ENCODE measurements at places on chromosomes 16 and 17.

GRCh38 chr16:17389384-17389783, 81.4 kb downstream of the XYLT1 start:
- H3K36me3 ChIP-seq, result peaks cover 2% of the 10 kb centered on the region
- no peak overlapping the region for H3K27ac ChIP-seq
- H3K4me1 ChIP-seq, result peaks cover 28% of the 10 kb centered on the region
- no peak for DNase-seq
- H3K27me3 ChIP-seq, result no peaks in the 10 kb centered on the region
- no peak overlapping the region for H3K4me3 ChIP-seq

- DNase-seq, result no peak
- peaks cover 47% of the 10 kb centered on the region for H3K27me3 ChIP-seq
- peaks cover 10% of the 10 kb centered on the region for H3K4me1 ChIP-seq
- no peaks in the 10 kb centered on the region for H3K36me3 ChIP-seq
- no peak overlapping the region for H3K27ac ChIP-seq
Measured at GRCh38 chr17:4642286-4642685, 808 bp upstream of the ALOX15 start.

DNA sequence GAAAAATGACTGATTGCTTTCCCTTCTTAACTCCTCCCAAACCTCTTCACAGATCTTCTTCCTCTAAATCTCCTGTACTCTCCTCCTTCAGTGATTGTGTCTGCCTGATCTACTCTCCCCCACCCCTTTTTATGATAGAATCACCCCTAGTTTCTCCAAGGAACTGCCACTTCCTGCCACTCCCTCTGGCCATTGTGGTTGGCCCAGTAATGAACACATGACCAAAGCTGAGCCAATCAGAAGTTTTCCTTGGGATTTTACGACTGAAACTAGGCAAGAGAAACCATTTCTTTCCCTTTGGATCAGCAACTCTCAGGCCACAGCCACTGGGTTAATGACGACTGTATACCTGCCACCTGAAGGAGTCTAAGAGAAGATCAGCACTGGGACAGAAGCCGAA, 15.9 kb downstream of the IRX3 start:
- no peaks in the 10 kb centered on the region for H3K4me1 ChIP-seq
- H3K27me3 ChIP-seq, result no peaks in the 10 kb centered on the region
- H3K36me3 ChIP-seq, result no peaks in the 10 kb centered on the region
- no peak overlapping the region for H3K27ac ChIP-seq
- H3K4me3 ChIP-seq, result no peak overlapping the region

DNA sequence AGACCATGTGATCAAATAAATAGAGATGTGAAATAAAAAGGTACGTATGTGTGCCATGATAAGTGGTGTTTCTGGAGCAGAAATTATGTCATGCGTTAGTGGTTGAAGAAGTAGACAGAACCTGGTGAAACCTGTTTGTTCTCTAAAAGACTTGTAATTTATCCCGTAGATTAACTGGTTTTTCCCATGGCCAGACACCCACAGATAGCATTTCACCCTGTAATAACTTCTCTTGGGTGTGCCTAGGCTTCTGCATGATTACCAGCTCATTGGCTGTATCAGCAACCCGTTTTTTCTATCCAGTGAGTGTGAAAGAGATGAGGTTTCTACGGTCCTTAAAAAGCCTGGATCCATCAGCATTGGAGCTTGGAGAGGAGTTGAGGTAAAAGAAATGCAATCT, 471.3 kb downstream of the NPIPA7 start:
- peaks cover 4% of the 10 kb centered on the region for H3K27me3 ChIP-seq
- DNase-seq, result no peak
- H3K4me3 ChIP-seq, result no peak overlapping the region

DNA sequence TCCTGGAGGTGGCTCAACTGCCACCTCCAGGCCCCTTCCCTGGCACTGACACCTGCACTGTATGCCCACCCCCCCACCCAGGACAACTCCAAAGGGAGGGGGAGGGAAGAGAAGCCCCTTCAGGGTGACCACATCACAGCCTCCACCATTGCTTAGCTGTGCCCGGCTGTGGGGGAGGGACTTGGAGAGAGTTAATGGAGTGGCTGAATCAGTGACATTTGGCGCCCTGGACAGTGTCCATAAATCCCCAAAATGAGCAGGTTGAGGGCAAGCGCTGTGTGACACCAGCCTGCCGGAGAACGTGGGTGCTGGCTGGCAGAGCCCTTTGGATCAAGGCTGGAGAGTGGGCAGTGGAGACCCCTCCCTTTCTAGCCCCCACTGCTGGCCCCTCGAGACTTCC, 883 bp downstream of the USH1G start:
- no peak for DNase-seq
- no peak overlapping the region for H3K27ac ChIP-seq
- peaks cover 57% of the 10 kb centered on the region for H3K27me3 ChIP-seq

DNA sequence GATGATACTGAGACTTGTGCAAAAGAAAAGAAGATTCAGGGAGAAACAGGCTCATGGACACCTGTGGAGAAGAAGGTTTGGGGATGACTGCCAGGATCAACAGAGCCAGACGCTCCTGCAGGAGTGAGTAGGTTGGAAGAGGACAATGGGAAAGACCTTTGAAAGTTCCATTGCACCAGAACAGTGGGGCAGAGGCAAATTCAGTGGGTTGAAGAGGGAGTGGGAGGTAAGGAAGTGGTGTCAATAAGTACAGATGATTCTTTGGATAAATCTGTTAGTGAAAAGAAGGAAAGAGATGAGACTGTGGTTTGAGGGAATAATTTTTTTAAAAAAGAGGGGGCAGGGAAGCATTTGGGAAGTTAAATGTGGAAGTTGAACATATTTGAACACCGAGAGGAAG, 212.8 kb downstream of the SOX9 start:
- H3K27me3 ChIP-seq, result peaks cover 1% of the 10 kb centered on the region
- no peak for DNase-seq
- H3K27ac ChIP-seq, result no peak overlapping the region
- H3K4me1 ChIP-seq, result no peaks in the 10 kb centered on the region
- no peaks in the 10 kb centered on the region for H3K36me3 ChIP-seq

DNA sequence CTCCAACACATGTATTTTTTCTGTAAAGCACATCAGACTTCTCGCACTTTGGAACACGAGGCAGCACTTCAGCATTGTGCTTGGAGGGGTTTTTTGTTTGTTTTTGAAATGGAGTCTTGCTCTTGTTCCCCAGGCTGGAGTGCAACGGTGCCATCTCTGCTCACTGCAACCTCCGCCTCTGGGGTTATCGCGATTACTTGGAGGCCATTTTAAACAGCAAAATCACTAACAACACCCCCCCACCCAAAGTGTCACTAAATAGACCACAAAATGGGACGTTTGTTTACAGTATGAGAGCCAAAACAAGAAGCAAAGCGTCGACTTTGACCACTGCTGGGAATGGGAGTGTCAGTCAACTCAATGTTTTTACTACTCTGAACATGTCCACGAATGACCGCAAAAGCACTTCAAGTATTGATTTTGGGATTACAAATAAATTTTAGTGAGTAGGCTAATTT, 9.0 kb upstream of the C16orf87 start:
- no peaks in the 10 kb centered on the region for H3K36me3 ChIP-seq
- H3K4me3 ChIP-seq, result no peak overlapping the region
- no peak for DNase-seq
- no peaks in the 10 kb centered on the region for H3K27me3 ChIP-seq
- H3K27ac ChIP-seq, result no peak overlapping the region

DNA sequence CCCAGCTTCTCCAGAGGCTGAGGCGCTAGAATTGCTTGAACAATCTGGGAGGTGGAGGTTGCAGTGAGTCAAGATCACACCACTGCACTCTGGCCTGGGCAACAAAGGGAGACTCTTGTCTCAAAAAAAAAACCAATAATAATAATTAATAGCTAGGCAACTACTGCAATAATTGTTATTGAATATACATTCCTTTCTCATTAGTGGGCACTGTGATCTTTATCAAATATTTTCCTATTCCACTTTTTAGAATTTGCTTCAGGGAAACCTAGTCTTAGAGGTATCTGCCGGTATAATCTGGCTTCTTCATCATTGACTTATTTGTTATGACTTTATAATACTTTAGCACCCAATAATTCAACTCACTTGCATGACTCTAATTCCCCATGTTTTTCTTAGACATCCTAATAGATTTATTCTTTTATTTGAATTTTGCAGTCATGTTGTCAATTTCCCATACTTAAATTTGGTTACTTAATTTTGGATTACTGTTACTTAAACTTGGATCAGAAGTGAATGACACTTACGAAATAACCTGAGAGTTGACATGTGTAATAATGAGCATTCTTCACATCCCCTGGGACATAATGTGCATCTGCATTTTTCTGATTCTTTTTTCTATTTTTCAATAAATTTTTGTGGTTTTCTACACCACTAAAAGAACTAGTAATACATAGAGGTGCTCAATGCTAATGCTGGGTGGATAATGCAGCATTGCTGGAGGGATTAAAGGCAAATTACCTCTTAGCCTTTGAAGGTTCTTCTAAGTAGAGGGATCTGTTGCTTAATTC, 25.0 kb upstream of the KCNJ16 start:
- DNase-seq, result no peak
- no peak overlapping the region for H3K27ac ChIP-seq
- no peaks in the 10 kb centered on the region for H3K4me1 ChIP-seq
- H3K4me3 ChIP-seq, result no peak overlapping the region

- H3K27ac ChIP-seq, result no peak overlapping the region
- H3K27me3 ChIP-seq, result no peaks in the 10 kb centered on the region
- H3K4me1 ChIP-seq, result no peaks in the 10 kb centered on the region
Measured at GRCh38 chr16:14958970-14959369, 15.9 kb upstream of the PDXDC1 start.

DNA sequence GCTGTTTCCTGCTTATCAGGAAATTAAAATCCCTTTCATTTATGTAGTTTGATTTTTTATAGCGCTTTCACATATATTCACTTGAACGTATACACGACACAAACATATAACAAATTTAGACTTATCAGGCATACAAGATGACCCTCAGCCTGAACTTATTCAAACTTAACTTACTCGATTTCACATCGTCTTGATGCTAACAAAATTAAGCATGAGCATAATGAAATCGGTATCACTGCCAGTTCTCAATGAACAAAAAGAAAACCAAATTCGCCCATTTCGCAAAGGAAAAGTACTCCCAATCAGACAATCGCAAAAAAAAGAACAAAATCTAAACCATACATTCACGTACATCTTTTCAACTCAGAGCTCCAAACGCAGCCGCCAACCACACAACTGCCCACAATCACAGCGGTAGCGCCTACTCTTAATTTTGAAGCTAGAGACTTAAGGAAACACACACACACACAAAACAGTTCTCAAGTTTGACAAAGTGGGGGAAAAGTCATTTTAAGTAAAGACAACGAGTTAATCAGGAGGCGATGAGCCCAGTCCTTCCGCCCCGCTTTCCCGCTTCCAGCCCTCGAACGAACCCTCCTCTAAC, 1.1 kb downstream of the GJC1 start:
- no peak overlapping the region for H3K27ac ChIP-seq
- no peak for DNase-seq
- H3K36me3 ChIP-seq, result no peaks in the 10 kb centered on the region

DNA sequence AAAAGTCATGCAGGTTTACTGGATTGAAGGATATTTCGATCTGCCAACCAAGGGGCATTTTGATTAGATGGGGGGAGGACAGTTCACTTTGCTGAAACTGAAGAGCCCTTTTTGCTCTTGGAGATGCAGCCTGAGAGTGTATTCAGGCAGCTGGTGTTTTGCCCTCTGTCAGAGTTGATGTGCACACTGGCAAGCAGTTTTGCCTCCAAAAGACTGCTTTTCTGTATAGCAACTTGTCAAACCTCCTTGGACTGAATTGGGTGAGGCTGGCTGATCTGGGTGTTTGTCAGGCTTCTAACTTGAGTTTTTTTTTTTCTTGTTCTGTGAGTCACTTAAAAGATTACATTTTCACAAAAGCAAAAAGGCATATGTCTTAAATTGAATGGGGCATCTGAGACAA, 22.6 kb upstream of the ANKFN1 start:
- peaks cover 5% of the 10 kb centered on the region for H3K27me3 ChIP-seq
- DNase-seq, result no peak
- H3K27ac ChIP-seq, result no peak overlapping the region
- H3K4me1 ChIP-seq, result no peaks in the 10 kb centered on the region
- no peaks in the 10 kb centered on the region for H3K36me3 ChIP-seq
- H3K4me3 ChIP-seq, result no peak overlapping the region

DNA sequence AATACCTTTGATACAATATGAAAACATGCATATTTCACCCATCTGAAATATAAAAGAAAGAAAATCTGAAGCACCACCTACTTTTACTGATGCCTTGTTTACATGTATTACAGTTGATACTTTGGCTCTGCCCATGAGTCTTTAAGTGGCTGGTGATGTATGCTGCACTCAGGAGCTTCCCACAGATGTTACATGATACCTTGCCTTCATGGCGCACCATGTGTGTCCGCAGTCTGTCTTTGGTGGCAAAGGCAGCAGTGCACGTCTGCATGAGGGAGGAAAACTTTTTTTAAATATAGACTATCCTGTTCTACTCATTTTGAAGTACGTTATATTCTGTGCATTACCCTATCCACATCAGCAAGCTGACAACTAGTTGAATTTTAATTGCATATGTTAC, 7.5 kb downstream of the VEZF1 start:
- H3K27me3 ChIP-seq, result no peaks in the 10 kb centered on the region
- H3K36me3 ChIP-seq, result peaks cover 72% of the 10 kb centered on the region
- no peak overlapping the region for H3K4me3 ChIP-seq
- peaks cover 17% of the 10 kb centered on the region for H3K4me1 ChIP-seq
- no peak overlapping the region for H3K27ac ChIP-seq
- no peak for DNase-seq

- no peaks in the 10 kb centered on the region for H3K27me3 ChIP-seq
- peaks cover 63% of the 10 kb centered on the region for H3K4me1 ChIP-seq
- H3K4me3 ChIP-seq, result no peak overlapping the region
- no peak for DNase-seq
Measured at GRCh38 chr17:75838410-75838809, 5.8 kb downstream of the UNC13D start.

- no peaks in the 10 kb centered on the region for H3K4me1 ChIP-seq
- no peaks in the 10 kb centered on the region for H3K36me3 ChIP-seq
- DNase-seq, result no peak
- no peaks in the 10 kb centered on the region for H3K27me3 ChIP-seq
Measured at GRCh38 chr16:64964126-64964540, 157.7 kb downstream of the CDH11 start.

DNA sequence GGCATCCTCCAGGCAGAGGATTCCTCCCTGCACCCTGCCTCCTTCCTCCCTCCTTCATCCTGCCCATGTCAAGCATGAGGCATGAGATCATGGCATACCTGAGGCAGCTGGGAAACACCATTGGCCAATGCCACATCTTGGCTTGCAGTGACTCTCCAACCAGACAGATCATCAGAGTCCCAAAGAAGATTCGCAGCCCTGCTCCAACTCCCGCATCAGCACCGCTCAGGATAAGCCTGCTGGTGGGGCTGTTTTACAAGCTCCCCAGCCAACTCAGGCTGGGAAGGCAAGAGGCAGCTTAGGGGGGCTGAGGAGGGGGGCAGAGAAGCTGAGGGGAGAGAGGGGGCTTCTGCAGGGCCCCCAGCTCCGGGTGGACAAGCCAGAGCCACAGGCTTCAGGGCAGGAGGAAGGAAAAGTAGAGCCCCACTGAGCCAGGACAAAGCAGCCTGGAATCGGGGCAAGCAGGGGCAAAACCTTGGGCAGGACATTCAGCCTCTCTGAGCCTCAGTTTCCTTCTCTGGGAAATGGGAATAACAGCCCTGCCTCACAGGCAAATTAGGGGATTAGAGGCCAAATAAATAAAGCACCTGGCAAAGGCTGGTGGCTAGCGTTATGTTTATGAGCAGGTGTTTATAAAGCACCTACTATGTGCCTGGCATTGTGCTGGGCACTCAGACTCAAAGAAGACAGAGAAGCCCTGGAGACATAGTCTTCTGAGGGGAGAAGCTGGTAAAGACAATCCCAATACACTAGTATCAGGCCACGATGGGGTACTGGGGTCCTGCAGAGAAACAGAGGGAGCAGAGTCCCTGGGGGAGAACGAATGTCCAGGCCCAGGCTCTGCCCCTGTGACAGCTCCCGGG, 88.1 kb downstream of the GOSR1 start:
- H3K27ac ChIP-seq, result no peak overlapping the region
- no peak for DNase-seq
- no peaks in the 10 kb centered on the region for H3K27me3 ChIP-seq
- H3K4me1 ChIP-seq, result no peaks in the 10 kb centered on the region
- H3K36me3 ChIP-seq, result no peaks in the 10 kb centered on the region
- H3K4me3 ChIP-seq, result no peak overlapping the region

Measured in CD4-positive, alpha-beta T cell (primary cell).